Vagina (tissue), 2 donors: ENCODE measurements at places on chromosomes 1 and 21. TPM values are rescaled to one million over a fixed set of nuclear protein-coding genes. Genes with fewer than 3 reads are reported as not detected.
A peak's percentile ranks its signal among the peaks of the same experiment; 100 is the strongest.

DNA sequence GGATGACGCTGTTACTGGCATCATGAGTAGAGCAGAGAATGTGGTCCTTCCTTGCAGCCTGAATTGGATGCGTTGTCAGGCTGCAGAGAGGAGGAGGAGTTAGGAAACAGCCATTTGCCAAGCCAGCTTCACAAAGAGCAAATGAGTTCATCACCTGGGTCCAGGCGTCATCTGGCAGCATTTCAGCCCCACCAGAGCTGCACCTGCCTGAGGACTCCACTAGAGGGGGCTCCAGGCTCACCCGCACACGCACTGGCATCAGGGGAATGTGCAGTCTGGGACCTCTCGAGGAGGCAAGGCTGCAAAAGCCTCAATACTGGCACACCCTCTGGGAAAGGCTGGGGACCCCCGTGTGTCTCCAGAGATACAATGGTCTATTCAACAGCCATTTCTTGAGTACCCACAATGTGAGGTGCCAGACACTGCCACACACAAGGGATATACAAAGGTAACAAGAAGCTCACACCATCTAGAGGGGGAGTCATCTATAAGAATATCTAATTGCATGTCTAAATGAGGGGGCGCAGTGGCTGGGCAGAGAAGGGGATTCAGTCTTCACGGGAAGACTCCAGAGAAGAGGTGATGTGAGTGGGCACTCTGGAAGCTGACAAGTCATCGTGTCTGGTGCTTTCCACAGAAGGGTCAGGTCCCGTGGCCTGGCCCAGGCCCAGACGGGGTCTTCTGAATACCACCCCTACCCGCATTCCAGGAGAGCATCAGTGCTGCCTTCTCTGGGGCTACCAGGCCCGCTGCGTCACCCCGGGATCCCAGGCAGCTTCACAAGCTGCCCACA, 53.5 kb upstream of the CNTN2 start:
- no peak overlapping the region for H3K27ac ChIP-seq
- peaks cover 5% of the 10 kb centered on the region for H3K36me3 ChIP-seq
- H3K4me1 ChIP-seq, result no peaks in the 10 kb centered on the region
- H3K27me3 ChIP-seq, result no peaks in the 10 kb centered on the region
- no peak for DNase-seq
- H3K4me3 ChIP-seq, result no peak overlapping the region

GRCh38 chr1:168774241-168774640, 45.2 kb upstream of the DPT start:
- no peaks in the 10 kb centered on the region for H3K4me1 ChIP-seq
- H3K27ac ChIP-seq, result no peak overlapping the region
- H3K27me3 ChIP-seq, result no peaks in the 10 kb centered on the region
- no peak overlapping the region for H3K4me3 ChIP-seq

DNA sequence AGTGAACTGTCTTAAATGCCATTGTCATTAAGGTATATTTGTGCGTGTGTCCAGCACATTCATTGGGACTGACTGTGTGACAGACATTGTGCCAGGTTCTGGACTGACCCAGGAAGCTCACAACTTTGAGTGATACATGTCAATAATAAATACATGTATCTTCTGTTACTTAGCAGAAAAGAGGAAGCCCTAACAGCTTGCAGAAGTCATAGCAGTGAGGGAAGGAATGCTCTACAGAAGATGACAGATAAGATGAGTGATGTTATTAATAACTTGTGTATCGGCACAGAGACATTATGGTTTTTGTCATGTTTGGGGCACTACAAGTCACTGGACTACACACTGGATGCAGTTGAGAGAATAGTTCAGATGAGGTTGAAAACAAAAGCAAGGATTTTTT, 1.2 kb upstream of the SRSF11 start:
- DNase-seq, result no peak

GRCh38 chr1:64437453-64437852, 32.5 kb upstream of the CACHD1 start:
- DNase-seq, result no peak
- H3K27ac ChIP-seq, result no peak overlapping the region
- no peaks in the 10 kb centered on the region for H3K4me1 ChIP-seq
- H3K27me3 ChIP-seq, result no peaks in the 10 kb centered on the region
- H3K4me3 ChIP-seq, result no peak overlapping the region
- no peaks in the 10 kb centered on the region for H3K36me3 ChIP-seq

Gene SPRR2B
- total RNA-seq, result not detected

DNA sequence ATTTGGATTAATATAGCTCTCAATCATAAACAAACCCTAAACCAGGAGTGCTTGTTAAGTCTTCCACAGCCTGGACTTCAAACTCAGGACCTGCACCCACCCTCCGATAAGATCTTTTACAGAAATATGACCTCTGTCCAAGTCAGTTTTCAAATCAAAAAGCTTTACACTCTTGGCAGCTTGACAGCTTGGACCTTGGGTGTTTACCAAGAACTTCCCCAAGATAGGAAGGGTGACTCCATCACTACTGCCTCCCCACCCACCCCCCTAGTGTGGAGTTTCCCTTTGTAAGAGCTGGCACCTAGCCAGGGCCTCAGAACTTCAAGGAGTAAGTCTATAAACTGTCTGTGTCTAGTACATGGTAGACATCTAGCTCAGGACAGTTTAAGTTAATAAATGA, 9.6 kb downstream of the BCAR3 start:
- H3K27me3 ChIP-seq, result no peaks in the 10 kb centered on the region
- H3K4me3 ChIP-seq, result peak overlapping the region; percentile 0
- peak overlapping the region; percentile 74 for H3K27ac ChIP-seq
- DNase-seq, result peak; percentile 86
- no peaks in the 10 kb centered on the region for H3K36me3 ChIP-seq
